ENCODE measurements at places on chromosomes 11 and 22.

- DNase-seq, result no peak
Measured at GRCh38 chr11:70326365-70326811, 55.9 kb downstream of the PPFIA1 start.

DNA sequence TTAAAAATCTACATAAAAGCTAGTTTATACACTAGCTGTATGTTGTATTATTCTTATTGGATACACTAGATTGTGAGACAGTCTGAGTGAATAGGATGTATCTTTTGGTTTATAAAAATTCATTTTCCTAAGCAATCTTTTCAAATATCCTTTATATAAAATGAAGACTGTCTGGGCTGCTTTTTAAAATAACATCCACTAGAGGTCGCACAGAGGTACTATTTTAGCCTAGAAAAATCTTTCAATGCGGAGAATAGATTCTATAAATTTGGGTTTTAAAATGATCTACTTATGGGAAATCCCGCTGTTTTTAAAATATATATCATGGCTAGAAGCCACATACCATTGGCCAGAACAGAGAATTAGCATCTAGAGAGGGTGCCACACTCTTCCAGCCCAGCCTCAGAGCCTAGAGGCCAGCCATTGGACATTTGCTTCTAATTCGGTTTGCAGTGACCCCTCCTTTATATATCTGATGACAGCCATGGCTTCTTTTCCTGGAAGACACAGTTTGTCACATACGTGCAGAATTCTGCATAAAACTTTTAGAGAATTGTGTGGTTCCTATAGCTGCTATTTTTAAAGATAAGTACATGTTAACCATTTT is 7.3 kb downstream of the C11orf97 start:
- no peak for DNase-seq

- no peak for DNase-seq
Measured at GRCh38 chr22:33631777-33632176, 288.5 kb downstream of the LARGE1 start.

- no peak for DNase-seq
Measured at GRCh38 chr11:103844327-103845215, 191.9 kb upstream of the DDI1 start.

DNA sequence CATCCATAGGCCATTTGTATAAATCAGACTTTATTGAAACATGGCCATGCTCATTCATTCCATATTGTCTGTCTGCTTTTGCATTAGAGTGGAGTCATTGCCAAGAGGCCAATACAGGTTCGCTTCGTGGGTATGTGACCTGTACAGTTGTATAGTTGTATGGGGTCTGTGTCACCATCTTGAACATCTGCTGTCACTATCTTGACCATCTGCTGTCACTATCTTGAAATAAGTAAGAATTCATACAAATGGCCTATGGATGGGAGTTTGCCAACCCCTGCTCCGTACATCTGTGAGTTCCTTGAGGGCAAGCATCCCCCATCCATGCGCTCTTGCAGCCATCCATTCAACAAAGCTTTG is 44.4 kb upstream of the ANO1 start:
- DNase-seq, result no peak

DNA sequence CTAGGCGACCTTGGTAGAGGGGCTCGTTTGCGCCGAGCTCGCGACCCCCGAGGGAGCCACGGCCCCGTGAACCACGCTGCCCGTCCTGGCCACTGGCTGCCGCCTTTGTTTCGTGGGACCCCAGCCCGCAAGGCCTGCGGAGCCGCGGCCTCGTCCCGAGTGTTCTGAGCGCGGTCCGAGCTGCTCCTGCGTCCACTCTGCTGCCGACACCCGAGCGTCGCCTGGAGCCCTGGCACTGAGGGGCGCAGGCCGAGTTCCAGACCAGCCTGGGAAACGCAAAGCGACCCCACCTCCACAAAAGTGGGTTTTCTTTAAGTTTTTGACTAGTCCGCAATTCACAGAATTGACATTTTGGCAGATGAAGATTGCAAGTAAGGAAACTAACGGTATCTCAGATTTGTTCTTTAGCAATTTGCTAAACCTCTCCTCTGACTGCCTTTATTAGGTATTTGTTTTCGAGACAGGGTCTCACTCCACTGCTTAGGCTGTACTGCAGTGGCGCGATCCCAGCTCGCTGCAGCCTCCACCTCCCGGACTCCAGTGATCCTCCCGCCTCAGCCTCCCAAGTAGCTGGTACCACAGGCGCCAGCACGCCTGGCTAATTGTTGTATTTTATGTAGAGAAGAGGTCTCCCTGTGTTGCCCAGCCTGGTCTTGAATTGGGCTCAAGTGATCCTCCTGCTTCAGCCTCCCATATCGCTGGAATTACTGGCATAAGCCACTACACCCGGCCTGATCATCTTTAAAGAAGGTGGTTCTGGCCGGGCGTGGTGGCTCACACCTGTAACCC is 879 bp upstream of the RNH1 start:
- no peak for DNase-seq

- DNase-seq, result no peak
Measured at GRCh38 chr11:69159150-69159852, 3.6 kb downstream of the SMIM38 start.

GRCh38 chr11:67301313-67301921 is 1.9 kb upstream of the SSH3 start:
- DNase-seq, result no peak

GRCh38 chr11:43397251-43397650 is 38.5 kb downstream of the TTC17 start:
- DNase-seq, result no peak

GRCh38 chr11:79237091-79237490 is 203.7 kb downstream of the TENM4 start:
- DNase-seq, result no peak

DNA sequence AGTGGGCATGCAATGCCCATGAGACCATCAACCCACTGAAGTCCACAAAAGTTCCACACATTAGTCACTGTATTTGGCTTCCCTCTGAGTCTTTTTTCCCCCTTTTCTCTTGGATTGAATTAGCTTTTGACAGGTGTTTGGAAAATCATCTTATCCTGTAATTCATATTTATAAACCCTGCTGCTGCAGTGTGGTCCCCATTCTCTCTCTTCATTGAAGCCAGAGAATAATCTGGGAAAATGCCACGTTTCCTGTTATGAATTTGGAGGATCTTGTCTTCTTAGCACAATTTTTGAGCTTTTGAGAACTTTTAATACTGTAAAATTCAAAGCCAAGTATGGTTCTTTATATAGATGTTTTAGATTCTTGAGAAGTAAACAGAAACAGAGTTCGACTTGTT is 84.8 kb downstream of the UVRAG start:
- DNase-seq, result no peak

GRCh38 chr11:134055029-134055428 is 13.8 kb upstream of the JAM3 start:
- DNase-seq, result no peak

GRCh38 chr11:118742304-118742703 is 48.7 kb downstream of the DDX6 start:
- no peak for DNase-seq

All from stimulated activated CD4-positive, alpha-beta T cell treated with anti-CD3 and anti-CD28 coated beads, TNF-alpha, amount 100 ng/mL, for 24 hours (primary cell).